NCI-H146 (cell line): ENCODE measurements at places on chromosomes 13 and 19.

GRCh38 chr19:16297575-16298178 lies 26.9 kb upstream of the KLF2 start:
- DNase-seq = no peak

- DNase-seq = peak; percentile 84
Observed at GRCh38 chr19:49149652-49150105, 5.5 kb downstream of the HRC start.

DNA sequence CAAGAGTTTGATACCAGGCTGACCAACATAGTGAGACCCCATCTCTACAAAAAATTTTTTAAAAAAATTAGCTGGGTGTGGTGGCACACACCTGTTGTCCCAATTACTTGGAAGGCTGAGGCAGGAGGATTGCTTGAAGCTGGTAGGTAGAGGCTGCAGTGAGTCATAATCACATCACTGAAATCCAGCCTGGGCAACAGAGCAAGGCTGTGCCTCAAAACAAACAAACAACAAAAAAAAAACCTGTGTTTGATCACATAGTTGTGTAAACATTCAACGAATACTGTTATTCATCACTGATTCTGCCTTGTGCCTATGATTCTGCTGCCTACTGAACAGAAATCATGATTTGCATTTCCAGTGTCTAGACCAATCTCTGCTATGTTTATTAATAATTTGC lies 134.0 kb downstream of the TBC1D4 start:
- no peak for DNase-seq

GRCh38 chr13:76820759-76821158 lies 65.4 kb downstream of the KCTD12 start:
- DNase-seq = no peak

- DNase-seq = peak; percentile 83
Observed at GRCh38 chr19:48608798-48609263, 2.3 kb downstream of the SPACA4 start.

- DNase-seq = no peak
Observed at GRCh38 chr13:83184819-83185218, 697.5 kb downstream of the SLITRK1 start.

GRCh38 chr19:40221858-40222619 lies 3.9 kb upstream of the TTC9B start:
- DNase-seq = peak; percentile 83

DNA sequence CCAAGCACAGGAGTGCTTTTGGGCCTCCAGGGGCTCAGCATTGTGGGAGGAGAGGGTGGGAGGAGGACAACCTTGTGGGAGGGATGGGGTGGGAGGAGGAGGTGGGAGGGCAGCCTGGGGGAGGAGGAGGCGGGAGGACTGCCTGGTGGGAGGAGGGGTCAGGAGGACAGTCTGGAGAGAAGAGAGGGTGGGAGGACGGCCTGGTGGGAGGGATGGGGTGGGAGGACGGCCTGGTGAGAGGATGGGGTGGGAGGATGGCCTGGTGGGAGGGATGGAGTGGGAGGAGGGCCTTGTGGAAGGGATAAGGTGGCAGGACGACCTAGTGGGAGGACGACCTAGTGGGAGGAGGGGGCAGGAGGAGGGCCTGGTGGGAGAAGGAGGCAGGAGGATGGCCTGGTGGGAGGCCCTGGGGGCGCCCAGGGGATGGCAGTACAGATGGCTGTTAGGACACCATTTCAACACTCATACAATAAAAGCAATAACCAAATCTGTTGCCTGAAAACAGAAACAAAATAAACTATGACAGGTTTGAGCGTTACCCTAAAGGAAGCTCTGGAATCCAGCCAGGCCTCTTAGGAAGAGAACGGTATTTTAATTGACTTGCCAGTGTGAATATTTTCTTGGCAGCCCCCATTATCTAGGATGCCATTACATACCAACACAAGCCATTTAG lies 63.7 kb downstream of the CRYL1 start:
- no peak for DNase-seq

GRCh38 chr13:73235385-73235784 lies 176.6 kb downstream of the KLF5 start:
- no peak for DNase-seq

- no peak for DNase-seq
Observed at GRCh38 chr19:41847351-41848105, 2.7 kb downstream of the DMRTC2 start.

- DNase-seq = peak; percentile 97
Observed at GRCh38 chr19:55253842-55254624, 4.8 kb downstream of the PPP6R1 start.
